Tongue (tissue), 3 donors: ENCODE measurements at places on chromosomes 7 and 10.

- DNase-seq, result no peak
Measured at GRCh38 chr7:71472962-71473361, 341.0 kb downstream of the GALNT17 start.

GRCh38 chr10:62619413-62619738 is 185.1 kb upstream of the ADO start:
- DNase-seq, result no peak

DNA sequence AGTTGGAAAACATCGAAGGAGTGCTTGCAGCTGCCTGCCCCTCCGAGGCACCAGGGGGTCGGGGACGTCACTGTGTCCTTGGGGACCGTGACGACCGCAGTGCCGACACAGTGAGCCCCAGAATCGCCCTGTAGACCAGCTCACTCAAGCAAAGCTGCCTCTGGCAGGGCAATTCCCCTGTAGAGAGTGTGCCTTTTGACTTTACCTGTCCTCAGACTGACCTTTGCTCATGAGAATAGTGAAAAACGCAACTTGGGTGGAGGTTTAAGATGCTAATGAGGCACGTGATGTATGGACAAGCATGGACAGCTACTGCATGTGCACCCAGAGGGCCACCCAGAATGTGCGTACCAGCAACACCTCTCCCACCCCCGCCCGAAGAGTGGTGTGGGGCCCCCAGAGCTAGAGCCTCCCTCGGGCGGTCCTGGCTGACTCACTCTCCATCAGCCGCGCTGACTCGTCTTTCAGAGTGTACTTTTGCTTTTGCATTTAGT is 271.9 kb downstream of the ADARB2 start:
- DNase-seq, result peak; percentile 22

GRCh38 chr7:47670729-47671128 is 88.8 kb upstream of the TNS3 start:
- DNase-seq, result no peak

DNA sequence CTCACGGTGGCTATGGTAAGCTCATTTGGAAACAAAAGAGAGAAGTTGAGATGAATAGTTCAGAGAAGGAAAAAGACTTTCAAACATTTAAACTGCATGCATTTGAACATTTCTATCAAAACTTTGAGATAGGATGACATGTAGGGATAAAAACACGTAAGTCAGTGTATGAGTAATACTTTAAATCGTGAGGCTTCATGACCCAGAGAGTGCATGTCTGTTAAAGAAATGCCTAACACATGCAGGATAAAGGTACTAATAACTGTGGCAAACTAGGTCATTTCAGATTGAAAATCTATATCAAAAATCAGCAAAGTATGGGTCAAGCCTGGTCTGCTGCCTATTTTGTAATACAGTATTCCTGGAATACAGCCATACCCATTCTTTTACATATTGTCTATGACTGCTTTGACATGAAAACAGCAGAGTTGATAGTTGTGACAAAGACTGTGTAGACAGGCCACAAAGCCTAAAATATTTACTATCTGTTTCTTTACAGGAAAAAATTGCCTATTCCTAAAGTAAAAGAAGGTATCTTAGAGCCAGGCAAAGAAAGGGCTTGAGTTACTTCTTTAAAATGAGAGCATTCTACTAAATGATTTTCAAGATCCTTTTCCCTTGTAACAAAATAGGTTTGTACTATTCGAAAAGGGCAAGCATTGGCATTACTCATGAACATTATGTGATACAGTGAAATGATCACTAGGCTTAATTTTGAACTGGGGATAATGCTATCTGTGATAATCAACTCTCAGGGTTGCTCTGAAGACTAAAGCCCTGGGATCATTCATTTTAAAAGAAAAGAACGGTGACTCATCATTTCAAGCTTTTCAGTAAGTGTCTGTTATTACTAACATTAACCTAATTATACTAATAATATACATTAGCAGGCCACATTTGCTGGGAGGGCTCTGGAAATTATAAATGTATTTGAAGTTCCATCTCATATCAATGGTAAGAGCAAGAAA is 185.9 kb downstream of the CRPPA start:
- no peak for DNase-seq

- no peak for DNase-seq
Measured at GRCh38 chr7:32935558-32935957, 21.7 kb upstream of the FKBP9 start.

DNA sequence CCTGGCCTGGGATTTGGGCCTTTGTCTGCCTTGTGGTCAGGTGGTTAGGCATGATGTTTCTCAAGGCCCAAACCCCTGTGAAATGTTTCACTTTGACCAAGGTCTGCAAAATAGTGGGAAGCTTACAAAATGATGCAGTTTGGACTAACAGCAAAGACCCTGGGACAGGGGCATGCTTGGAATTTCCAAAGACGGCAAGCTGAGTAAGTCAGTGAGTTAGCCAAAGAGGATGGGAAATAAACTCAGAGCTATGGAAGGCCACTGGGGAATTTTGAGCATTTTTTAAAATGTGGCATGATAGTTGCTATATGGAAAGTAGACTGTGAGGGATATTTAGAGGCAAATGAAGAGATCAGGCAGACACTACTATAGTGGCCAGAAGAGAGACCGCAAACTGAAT is 31.6 kb upstream of the PPP1R3C start:
- DNase-seq, result no peak

DNA sequence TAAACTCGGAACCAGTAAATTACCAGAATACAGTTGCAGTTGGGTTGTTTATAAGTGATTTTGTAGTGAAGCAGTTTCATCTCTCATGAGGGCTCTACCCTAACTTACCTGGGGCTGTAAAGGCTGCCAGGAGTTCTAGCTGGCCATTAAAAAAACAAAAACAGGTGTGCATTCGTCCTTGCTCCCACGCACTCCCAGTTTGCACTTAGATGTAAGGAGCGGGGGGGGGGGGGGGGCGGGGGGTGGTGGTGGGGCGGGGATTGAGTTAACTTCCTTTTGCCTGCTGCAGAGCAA is 2.3 kb upstream of the PFKFB3 start:
- no peak for DNase-seq

GRCh38 chr10:4450981-4451908 is 374.8 kb upstream of the AKR1E2 start:
- peak; percentile 55 for DNase-seq

- DNase-seq, result peak; percentile 95
Measured at GRCh38 chr10:77173615-77174461, 463.8 kb downstream of the KCNMA1 start.

DNA sequence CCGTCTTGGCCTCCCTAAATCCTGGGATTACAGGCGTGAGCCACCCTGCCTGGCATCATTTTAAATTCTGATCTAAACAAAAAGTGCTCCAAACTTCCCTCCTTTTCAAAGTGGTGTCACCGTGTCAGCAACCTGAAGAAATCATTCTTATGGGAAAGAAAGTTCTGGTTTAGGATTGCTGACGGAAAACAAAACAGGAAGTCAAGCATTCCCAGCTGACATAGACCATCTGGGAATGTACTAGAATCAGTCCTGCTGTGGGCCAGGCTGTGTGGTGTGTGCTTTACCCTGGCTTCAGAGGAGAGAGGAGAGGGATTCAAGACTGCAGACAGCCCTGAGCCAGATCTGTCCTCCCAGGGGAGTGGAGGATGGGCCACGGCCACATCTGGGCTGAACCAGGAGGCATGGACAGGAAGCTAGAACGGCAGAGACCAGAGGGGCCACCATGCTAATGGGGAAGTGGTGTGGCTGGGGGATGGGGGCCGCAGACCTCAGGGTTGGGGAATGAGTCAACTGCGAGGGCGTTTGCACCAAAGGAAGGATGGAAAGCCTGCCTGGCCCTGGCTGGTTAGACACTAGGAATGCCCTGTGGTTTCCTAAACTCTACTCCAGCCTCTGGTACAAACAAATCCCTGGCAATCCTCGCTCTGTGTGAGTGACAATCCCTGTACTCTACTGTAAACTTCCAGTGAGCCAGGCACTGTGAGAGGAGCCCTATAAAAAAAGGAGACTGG is 16.7 kb upstream of the CLIP2 start:
- DNase-seq, result peak; percentile 58

DNA sequence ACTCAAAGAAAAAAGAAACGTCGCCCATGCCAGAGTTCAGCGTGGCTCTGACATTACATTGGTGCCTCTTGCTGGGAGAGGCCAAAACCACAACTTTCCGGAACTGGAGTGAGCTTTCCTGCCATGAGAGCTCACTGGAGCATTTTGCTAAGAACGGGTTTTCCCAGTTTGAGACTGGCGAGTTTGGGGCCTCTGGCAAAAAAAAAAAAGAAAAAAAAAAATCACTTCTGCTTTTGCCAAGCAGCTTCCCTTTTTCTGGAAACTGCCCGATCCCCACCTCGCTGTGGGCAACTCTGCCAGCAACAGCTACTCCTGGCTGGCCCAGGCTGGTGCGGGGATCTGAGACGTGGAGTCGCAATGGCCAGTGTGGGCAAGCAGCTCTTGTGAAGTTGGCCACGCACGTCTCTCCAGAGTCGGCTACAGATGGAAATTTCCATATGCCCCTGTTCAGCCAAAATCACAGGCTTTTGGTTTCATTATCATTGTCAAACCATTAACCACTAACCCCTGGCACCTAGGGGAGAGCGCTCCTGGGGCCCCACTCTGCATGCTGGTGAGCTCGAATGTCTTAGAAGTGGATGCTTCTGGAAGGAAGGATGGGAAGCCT is 25.7 kb downstream of the PRKAG2 start:
- no peak for DNase-seq

- no peak for DNase-seq
Measured at GRCh38 chr7:155810770-155811559, 1.3 kb downstream of the SHH start.

DNA sequence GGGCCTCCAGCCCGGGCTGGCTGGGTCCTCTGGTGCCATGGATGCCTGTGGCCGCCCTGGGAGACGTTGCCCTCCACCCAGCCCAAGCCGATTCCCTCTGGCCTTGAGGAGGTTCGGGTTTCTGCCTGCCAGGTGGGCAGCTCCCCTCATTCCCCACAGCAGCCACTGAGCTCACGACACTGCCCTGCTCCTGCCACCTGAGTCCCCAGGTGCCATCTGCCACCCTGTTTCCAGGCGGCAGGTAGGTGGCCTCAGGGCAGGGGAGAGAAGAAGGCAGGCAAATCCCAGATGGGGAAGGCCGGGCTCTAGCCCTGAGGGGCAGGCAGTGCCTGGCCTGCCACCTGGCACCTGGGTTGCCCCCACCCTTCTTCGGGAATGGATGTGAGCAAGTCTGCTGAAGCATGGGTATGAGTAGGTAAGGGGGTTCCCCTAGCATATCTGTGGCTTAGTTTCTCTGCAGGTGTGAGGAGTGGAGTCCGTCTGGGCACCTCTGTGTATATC is 92.2 kb upstream of the PPIF start:
- no peak for DNase-seq

DNA sequence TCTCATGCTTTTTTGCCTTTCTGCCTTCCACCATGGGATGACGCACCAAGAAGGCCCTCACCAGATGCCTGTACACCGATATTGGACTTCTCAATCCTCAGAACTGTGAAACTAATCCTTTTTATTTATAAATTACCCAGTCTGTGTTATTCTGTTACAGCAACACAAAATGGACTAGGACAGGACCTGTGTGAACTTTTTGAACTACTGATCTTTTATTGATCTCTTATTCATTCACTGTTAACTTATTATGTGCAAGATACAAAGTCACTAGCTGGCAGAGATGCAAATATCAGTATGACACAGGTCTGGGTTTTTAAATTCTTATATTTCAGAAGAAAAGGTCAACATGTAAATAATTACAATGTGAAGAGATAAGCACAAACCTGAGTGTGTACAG is 635.8 kb downstream of the SORCS1 start:
- no peak for DNase-seq

- peak; percentile 95 for DNase-seq
Measured at GRCh38 chr10:106705681-106706100, 458.8 kb downstream of the SORCS1 start.

DNA sequence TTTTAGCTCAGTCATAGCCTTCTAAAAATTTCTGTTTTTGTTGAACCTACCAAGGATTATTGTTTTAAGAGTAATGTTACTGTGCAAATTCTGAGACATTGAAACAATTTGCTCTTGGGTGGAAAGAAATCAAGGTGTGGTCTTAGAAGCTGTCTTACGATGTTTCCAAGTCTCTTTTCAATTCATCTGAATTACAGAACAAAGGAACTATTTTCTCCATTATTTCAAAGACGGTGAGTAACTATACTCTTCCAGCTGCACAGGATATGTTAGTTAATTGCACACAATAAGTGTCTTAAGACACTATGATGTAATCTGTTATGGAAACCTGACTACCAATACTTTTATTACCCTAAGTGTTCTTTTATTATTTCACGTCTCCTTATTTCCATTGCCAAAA is 106.8 kb upstream of the POM121L12 start:
- no peak for DNase-seq

GRCh38 chr7:117951285-117951684 is 78.0 kb upstream of the CTTNBP2 start:
- DNase-seq, result no peak

DNA sequence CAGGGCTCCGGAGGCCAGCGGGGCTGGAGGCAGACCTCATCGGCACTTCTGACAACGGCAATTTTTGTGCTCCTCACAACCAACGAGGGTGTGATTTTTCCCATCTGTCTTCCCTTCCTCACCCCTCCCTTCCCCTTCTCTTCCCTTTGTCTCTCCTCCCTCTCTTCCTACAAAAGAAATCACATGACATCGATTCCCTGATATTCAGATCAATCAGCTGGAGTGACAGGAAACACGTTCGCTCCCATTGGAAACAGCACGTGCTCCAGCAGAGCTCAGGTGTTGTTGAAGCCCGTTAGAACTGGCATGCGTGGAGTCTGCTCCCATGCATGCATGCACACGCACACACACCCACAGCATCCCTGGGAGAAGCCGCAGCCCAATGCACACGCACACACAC is 222.4 kb downstream of the PTPRN2 start:
- DNase-seq, result no peak

GRCh38 chr7:18993933-18994668 is 123.3 kb downstream of the TWIST1 start:
- no peak for DNase-seq

GRCh38 chr7:96589038-96589437 is 120.6 kb downstream of the SEM1 start:
- DNase-seq, result no peak

GRCh38 chr7:112162142-112162766 is 43.9 kb downstream of the DOCK4 start:
- peak; percentile 31 for DNase-seq

GRCh38 chr7:104643587-104644217 is 315.3 kb downstream of the LHFPL3 start:
- DNase-seq, result no peak

GRCh38 chr7:127514499-127514898 is 70.9 kb downstream of the GCC1 start:
- DNase-seq, result peak; percentile 45

DNA sequence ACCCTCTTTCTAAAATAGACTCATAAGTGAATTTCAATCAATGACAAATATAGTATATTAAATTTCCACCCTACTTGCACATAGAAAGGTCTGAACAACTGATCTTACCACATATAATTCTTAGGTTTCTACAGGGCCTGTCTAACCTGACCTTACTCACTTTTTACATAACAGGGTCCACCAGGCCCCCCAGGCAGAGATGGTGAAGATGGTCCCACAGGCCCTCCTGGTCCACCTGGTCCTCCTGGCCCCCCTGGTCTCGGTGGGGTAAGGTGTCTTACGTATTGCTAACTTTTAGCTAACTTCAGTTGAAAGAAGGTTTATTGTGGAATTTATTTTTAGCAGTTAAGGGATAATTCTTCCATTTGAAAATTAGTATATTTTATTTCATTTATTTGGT is 5.3 kb downstream of the COL1A2 start:
- no peak for DNase-seq
